Activated T-cell treated with anti-CD3 and anti-CD28 coated beads, Interleukin-2, amount 50 U/mL, for 24 hours (primary cell): ENCODE measurements at places on chromosomes 4 and X.
A peak's percentile ranks its signal among the peaks of the same experiment; 100 is the strongest.

DNA sequence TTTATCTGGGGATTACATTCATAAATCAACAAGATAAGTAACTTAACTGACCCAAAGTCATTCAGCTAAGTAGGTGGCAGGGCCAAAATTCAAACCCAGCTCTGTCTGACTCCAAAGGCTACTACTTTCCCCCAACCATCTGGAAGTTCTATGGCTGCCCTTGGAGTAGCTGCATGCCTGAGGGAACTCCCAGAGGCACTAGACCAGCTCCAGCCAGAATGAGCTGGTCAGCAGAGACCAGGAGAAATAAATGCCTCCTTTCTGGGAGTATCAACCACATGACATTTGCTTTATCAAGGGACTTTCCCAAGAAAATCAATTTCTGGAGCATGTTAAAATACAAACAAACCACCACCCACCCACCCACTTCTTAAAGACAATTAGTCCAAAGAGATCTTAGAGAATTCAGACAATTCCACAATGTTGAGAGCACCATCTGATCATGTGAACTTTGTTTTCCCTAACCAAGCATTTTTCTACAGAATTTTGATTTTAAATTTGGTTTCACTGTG lies 180.5 kb downstream of the EFHC2 start:
- no peak for DNase-seq

DNA sequence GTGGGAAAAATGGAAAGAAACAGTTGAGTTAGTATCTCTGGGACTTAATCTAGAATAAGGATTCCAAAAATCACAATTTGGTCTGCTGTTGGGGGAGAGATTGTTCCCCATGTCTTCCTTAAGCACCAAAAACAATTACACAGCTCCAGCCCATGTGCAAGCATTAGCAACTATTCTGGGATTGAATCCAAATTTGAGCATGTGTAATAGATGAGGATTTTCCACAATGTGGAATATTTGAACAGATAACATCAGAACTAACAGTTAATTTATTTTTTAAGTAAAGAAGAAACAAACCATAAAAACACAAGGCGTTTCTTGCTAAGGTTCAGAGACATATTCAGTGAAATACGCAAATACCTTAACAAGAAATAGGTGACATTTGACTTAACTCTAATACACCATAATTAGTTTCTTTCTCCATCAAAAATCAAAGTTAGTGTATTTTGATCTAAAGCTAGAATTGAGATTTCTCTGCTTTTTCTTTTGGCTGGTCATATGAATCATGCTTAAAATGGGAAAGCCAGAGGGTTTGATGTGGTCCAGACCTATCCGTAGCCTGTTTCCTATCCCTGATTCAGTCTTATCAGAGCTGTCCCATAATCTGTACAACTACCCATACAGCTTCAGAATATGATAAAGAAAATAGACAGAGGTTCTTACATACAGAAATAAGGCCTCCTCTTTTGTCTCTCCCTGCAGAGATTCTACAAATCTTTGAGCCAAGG lies 413.4 kb downstream of the PACRGL start:
- no peak for DNase-seq

DNA sequence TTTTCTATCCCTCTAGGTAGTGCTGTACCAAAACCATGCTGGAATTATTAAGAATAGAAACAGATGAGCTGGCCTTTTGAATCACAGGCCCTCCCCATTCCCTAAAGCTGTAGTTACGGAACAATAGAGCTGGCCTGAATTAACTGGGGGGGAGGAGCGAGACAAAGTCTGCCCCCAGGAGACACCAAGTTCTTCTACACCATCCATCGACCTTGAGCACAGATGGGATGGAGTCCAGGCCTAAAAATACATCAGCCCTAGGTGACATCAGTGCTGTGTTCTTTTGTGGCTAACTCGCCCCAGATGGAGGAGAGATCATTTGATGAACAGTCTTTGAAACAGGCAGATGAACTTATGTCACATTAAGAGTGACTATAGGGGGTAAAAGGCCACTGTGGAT lies 49.6 kb downstream of the LHFPL1 start:
- DNase-seq: no peak

DNA sequence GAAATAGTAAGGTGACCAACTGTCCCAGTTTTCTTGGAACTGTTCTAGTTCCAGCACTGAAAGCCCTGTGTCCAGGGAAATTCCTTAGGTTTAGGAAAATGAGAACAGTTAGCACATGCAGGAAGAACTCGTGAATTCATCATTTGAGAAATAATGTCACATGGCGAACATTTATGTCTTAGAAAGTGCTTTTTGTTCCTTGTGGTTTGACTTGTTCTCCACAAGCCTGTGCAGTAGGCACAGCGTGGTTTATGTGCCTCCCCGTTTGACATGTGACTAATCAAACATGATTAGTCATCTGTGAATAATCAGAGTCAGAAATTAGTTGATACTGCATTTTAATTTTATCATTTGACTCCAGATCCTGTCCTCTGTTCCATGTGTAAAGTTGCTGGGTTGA lies 556.0 kb upstream of the CPEB2 start:
- DNase-seq: no peak

- peak; percentile 47 for DNase-seq
Measured at GRCh38 chr4:81648576-81649275, 177.0 kb upstream of the RASGEF1B start.

DNA sequence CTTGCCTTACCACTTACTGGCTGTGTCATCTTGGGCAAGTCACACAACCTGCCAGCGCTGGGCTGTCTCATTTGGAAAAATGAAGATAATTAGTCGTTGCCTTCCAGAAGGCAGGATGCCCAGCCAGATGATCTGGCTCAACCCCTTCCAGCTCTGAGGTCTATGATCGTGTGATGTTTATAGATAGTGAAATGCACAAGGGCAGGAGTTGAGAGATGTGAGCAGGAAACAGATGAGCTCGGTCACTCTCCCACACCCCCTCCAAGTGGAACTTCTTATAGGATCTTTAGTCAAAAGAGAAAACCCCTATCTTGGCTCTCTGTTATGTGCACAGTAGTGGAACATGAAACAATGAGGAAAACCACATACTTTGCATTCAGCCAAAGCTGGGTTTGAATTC lies 336.8 kb upstream of the PPARGC1A start:
- no peak for DNase-seq

GRCh38 chr4:149279776-149280175 lies 535.9 kb downstream of the IQCM start:
- no peak for DNase-seq

DNA sequence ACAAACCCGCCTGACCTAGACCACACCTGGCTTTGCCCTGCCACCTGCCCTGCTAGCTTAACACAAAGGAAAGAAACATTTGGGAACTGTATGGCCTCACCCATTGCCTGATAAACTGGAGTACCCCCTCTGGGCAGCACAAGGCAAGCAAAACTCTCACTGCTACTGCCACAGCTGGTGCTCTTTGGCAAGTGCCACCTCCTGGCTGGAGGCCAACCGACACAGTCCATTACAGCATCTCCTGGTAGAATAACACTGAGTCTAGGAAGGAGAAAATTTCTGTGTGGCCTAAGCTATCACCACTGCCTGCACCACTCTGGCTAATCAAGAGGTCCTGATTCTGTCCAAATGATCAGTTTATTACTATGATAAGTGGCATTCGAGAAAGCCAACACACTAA lies 18.9 kb upstream of the SPANXN3 start:
- no peak for DNase-seq

DNA sequence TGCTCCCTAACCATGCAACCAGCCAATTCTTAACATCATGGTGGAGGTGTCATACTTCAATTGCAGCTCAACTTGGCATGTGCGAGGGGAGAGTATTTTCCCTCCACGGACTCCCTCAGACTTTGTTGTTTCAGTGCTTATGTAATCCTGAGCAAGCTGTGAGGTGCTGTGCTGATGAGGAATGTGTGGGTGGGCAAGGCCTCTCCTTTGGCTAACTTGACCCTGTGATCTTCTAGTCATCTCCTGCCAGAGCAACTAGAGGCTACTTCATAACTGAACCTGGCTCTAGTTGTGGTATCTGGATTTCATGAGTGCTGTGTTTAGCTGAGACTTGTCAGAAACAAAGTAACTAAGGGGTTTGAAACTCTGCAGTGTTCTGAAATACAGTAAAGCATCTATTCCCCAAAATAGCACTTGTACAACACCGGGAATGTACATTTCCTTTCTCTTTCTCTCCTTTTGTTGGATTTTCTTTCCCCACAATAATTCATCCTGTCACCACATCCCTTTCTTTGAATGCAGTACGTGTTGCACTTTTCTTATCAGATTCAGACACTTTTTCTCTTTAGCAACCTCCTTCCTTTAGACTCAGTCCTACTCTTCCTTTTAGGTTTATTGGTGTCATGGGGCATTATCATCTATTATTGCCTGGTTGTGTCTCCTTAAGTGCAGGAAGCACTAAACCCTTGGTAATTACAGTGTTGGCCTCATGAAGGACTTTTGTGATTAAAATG lies 415.2 kb upstream of the NR3C2 start:
- no peak for DNase-seq

DNA sequence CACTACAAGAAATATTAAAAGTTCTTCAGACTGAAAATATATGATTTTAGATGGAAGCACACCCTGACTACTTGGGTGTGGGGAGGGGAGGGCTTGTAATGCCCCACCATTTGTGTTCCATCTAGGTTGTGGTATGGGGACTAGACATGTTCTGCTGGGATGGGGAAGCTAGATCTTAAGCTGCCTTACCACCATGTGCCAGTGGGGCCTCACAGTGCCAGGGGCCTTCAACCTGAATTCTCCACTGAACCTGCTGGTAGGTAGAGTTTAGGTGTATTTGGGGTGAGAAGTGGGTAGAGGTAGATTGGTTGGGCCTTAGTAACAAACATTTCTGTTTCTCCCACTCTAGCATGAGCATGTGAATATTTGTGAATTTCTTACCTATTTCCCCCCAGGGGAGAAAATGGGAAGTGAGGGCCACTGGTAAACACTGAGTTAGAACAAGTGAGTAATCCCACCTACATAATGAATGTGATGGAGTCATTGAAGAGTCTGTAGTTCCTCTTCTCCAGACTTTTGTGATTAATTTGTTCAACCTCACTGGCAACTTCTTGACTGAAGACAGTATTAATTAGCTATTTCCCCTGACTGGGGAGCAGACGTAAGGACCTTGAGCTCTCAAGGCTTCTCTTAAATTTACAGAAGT lies 44.0 kb downstream of the BRCC3 start:
- no peak for DNase-seq

- no peak for DNase-seq
Measured at GRCh38 chrX:110987292-110987691, 108.7 kb upstream of the PAK3 start.

DNA sequence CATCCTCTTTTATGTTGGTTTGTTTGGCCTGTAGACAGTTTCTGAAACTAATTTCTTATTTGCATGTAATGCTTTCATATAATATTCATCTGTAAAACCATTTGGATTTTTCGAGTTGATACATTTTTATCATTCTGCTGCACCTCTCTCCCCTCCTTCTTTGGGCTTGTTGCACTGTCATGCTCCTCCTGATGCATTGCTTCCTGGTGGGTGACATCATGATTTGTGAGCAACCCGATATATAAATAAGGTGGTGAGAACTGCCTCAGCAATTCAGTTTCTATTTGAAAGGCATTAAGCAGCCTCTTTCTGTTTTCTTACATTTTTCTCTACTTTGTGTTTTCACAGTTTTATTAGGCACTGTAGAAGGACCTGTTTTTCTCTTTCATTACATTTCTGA lies 515.7 kb downstream of the RPA4 start:
- DNase-seq: no peak

GRCh38 chr4:21307709-21308108 lies 607.5 kb downstream of the PACRGL start:
- DNase-seq: no peak

GRCh38 chrX:119028733-119029330 lies 44.0 kb upstream of the CT47C1 start:
- no peak for DNase-seq

DNA sequence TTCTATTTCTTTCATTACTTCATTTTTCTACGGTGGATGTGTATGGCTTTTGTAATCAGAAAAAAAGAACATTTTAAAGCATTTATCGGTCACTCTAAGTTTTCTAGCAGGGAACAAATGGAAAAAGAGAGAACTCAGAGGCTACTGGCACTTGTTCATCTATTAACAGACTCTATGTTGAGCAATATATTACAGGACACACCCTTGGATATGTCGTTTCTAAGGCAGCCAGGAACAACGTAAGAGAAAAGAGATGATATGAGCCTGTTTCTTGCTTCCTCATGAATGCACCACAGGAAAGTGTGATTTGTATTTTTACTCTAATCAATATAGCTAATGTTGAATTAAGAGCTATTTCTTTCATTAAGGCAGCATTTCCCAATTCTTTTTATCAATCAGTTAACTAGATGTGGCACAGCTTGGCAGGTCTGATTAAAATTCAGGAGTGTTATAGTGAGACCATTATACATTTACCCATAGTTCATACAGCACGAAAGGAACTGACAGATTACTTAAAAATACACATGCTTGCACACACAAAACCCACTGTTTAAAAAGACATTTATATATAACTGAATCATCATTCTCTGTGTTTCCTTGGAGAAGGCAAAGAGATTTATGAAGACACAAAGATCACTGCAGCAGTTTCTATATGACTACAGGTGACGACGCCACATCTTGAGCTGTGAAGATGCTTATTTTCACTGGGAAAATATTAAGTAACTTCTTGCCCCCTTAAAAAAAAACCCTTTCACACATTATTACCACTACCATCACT lies 13.0 kb downstream of the RAB9B start:
- no peak for DNase-seq

DNA sequence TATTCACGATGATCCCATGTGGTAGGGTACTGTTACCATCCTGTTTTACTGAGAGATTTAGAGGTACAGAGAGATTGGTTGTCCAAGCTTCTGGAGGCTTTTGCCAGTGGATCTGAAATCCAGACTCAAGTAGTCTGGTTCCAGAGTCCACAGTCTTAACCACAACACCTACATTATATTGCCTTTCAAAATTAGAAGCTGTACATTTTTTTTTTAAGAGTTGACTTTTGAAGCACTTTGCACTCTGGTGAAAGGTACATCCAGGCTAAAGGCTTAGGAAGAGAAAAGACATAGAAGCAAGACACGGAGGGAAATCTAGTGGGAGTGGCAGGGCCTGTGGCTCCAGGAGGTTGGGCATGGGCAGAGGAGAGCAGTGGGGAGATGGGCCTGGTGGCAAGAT lies 122.1 kb downstream of the AFF1 start:
- DNase-seq: no peak

DNA sequence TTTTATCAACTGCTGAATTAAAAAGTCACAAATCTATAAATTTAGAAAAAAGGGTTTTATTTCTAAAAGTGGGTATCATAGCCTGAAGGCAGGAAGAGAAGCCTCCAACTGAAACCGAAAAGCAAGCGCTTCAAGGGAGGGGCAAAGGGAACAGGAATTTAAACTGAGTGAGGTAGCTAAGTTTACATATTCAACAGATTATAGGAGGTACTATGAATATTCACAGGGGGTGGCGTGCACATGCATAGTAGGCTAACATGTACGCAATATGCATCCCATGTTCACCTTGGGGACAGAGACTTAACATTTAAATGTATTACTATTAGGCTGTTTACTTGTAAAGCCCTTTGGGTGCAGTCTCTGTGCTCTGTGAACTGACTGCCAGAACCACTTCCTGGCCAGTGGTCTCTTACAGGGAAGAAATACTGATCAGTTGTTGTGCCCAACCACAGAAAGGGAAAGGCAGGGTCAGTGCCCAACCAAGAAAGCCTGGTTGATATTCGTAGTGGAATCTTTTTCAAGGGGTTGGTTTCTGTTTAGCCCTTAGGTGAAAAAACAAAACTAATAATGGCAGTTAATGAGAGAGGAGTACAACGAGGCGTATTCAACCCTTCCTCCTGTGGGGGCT lies 168.7 kb upstream of the GALNTL6 start:
- no peak for DNase-seq

- peak; percentile 71 for DNase-seq
Measured at GRCh38 chrX:136880003-136880451, 498 bp downstream of the RBMX start.

- no peak for DNase-seq
Measured at GRCh38 chr4:112083587-112084347, 61.5 kb upstream of the FAM241A start.
